ENCODE measurements at places on chromosomes 13 and 19.

- H3K27me3 ChIP-seq: no peaks in the 10 kb centered on the region
- H3K4me3 ChIP-seq: no peak overlapping the region
- DNase-seq: no peak
- H3K27ac ChIP-seq: no peak overlapping the region
- no peaks in the 10 kb centered on the region for H3K4me1 ChIP-seq
- no peaks in the 10 kb centered on the region for H3K36me3 ChIP-seq
Observed at GRCh38 chr13:41465898-41466320, 8.6 kb downstream of the RGCC start.

DNA sequence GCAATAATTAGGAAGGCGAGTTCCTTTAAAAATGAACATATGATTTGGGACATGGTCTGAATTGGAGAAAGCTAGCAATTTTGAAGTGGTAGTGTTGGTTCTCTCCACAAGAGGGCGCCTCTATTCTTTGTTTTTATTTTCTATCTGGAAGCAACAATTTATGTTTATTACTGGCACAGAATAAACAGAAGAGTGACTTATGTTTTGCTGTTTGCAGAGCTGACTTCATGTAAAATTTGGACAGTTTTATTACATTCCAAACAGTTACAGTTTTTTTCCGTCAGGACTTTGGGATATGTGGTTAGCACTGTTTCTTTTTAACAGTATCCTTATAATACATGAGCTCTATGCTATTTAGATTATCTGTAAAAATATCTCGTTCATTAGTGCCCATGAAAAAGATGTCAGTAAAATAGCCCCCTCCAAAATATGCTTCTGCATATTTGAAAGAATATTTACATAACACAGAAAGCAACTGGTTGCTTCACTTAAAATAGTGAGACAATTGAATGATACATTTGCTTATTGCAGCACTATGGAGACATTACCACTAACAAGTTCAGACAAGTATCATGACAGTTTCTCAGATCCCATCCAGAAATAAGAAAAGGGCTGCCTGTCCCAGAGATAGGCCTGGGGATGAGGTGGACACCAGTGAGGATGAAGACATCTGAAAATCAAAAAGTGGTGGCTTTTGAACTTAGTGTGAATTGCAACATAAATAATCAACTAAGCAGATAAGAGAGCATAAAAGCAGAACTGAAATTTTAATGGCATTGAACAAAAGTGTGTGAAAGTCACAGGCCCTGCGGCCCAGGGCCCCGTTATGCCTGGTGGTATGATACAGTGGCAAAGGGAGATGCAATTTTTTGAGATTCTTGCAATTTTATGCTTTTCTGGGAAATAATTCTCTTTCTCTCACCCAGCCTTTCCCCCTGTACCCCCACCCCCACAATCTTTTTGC lies 32.3 kb upstream of the FGF9 start:
- no peaks in the 10 kb centered on the region for H3K27me3 ChIP-seq
- no peaks in the 10 kb centered on the region for H3K36me3 ChIP-seq
- H3K4me3 ChIP-seq: no peak overlapping the region
- H3K27ac ChIP-seq: no peak overlapping the region
- no peak for DNase-seq

GRCh38 chr19:1845642-1846041 lies 2.6 kb downstream of the REXO1 start:
- peaks cover 37% of the 10 kb centered on the region for H3K4me1 ChIP-seq
- no peaks in the 10 kb centered on the region for H3K36me3 ChIP-seq
- DNase-seq: no peak
- H3K4me3 ChIP-seq: no peak overlapping the region

GRCh38 chr13:73482556-73482955 lies 423.8 kb downstream of the KLF5 start:
- H3K27ac ChIP-seq: no peak overlapping the region
- H3K4me1 ChIP-seq: no peaks in the 10 kb centered on the region
- H3K36me3 ChIP-seq: no peaks in the 10 kb centered on the region

DNA sequence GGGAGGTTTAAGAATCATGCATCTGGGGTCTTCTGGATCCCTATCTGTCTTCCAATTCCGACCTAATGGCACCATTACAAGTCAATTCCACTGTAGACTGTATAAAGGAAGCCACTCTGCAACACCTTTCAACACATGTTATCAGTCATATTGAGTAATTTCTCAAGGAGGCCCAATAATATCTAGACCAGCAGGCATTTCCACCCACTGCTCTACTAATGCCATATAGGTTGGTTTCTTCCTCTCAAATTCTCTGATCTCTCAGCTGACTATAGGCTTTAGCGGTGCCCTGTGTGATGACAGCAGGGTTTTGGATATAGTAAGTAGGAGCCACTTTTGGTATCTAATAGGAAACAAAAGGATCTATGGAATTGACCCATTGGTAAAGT lies 12.4 kb upstream of the ITM2B start:
- no peaks in the 10 kb centered on the region for H3K27me3 ChIP-seq
- no peaks in the 10 kb centered on the region for H3K4me1 ChIP-seq
- no peaks in the 10 kb centered on the region for H3K36me3 ChIP-seq
- H3K4me3 ChIP-seq: no peak overlapping the region

DNA sequence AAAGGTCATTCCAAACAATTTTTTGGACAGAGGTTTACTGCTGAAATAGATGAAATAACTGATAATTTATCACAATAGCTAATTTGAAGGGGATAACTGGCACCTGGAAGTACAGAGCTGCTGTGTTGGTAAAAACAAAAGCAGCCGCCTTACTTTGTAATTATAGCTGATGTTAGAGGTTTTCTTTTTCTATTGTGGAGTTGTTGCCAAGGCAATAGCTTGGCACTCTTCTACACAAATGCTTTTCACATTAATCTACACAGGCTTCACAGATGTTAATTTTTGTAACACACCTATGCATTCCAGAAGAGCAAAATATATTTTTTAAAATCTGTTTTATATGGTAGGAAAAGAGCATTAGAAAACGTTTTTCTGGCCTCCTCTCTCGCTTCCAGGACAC lies 56.9 kb downstream of the LACC1 start:
- no peaks in the 10 kb centered on the region for H3K27me3 ChIP-seq
- H3K4me3 ChIP-seq: no peak overlapping the region
- DNase-seq: no peak
- H3K4me1 ChIP-seq: no peaks in the 10 kb centered on the region
- H3K27ac ChIP-seq: peak overlapping the region; percentile 60

DNA sequence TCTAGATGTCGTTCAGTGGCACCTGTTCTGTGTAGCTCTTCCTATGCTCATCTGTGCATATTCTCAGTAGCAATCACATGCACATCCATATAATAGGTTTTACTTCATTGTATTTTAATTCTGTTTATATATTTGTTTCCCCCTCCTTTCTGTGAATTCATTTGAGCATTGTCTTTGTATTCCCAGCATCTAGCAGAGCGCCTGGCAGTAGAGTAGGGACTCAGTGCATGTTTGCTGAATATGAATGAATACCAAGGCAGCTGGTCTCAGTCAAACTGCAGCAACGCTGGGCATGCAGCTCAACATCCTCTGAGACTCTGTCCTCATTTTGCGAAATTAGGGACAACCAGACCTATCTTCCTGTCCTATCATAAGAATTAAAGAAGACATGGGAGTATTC lies 330.1 kb downstream of the SPRY2 start:
- no peaks in the 10 kb centered on the region for H3K27me3 ChIP-seq
- H3K4me3 ChIP-seq: no peak overlapping the region
- no peak for DNase-seq
- no peak overlapping the region for H3K27ac ChIP-seq

GRCh38 chr19:43798546-43799409 lies 3.5 kb downstream of the LYPD5 start:
- H3K4me3 ChIP-seq: peak overlapping the region; percentile 12
- H3K27ac ChIP-seq: no peak overlapping the region
- H3K4me1 ChIP-seq: peaks cover 5% of the 10 kb centered on the region
- H3K36me3 ChIP-seq: no peaks in the 10 kb centered on the region

- no peaks in the 10 kb centered on the region for H3K36me3 ChIP-seq
- peak overlapping the region; percentile 73 for H3K4me3 ChIP-seq
- H3K27me3 ChIP-seq: no peaks in the 10 kb centered on the region
Observed at GRCh38 chr13:19864746-19865309, 1.4 kb upstream of the ZMYM5 start.

DNA sequence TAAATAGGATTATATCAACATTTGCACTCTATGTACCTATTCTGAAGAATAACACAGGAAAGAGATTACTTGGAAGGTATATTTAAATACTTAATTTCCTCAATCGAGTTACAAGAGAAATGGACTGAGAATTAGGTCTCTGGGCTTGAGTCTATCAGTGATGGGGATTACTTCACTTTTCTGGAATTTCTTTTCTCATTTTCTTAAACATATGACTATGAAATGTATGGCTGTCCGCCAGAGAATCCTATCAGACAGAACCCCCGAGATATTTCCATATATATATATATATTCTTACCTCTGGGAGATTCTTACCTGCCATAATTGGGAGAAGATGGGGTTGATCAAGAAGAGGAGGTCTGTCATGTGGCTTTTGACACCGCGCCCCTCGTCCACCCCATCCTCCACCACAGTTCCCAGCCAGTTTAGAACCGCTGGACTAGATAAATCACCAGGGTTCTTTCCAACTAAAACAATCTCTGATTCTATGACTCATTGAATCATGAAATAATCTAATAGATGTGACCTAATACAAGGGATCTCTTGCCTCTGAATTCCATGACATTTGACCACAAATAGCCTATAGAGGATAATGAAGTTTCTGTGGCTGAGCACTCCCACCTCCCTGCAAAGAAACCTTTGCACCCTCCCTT lies 231.3 kb downstream of the TBC1D4 start:
- DNase-seq: no peak
- H3K27me3 ChIP-seq: no peaks in the 10 kb centered on the region
- H3K27ac ChIP-seq: no peak overlapping the region
- H3K4me3 ChIP-seq: no peak overlapping the region
- H3K4me1 ChIP-seq: no peaks in the 10 kb centered on the region

- H3K36me3 ChIP-seq: no peaks in the 10 kb centered on the region
- no peak for DNase-seq
- no peak overlapping the region for H3K4me3 ChIP-seq
- no peak overlapping the region for H3K27ac ChIP-seq
Observed at GRCh38 chr13:66693656-66694055, 536.5 kb downstream of the PCDH9 start.

- no peaks in the 10 kb centered on the region for H3K4me1 ChIP-seq
- no peak overlapping the region for H3K4me3 ChIP-seq
- H3K27ac ChIP-seq: no peak overlapping the region
- H3K27me3 ChIP-seq: no peaks in the 10 kb centered on the region
- no peak for DNase-seq
Observed at GRCh38 chr13:102905905-102906771, 60.3 kb downstream of the ERCC5 start.

- no peak overlapping the region for H3K4me3 ChIP-seq
- DNase-seq: no peak
- no peaks in the 10 kb centered on the region for H3K4me1 ChIP-seq
- H3K27me3 ChIP-seq: no peaks in the 10 kb centered on the region
- H3K27ac ChIP-seq: no peak overlapping the region
Observed at GRCh38 chr13:91079176-91079575, 268.3 kb upstream of the MIR17HG start.

- H3K36me3 ChIP-seq: no peaks in the 10 kb centered on the region
- no peaks in the 10 kb centered on the region for H3K4me1 ChIP-seq
- H3K27me3 ChIP-seq: no peaks in the 10 kb centered on the region
- H3K4me3 ChIP-seq: no peak overlapping the region
- no peak overlapping the region for H3K27ac ChIP-seq
Observed at GRCh38 chr13:109331898-109332297, 454.5 kb downstream of the IRS2 start.

DNA sequence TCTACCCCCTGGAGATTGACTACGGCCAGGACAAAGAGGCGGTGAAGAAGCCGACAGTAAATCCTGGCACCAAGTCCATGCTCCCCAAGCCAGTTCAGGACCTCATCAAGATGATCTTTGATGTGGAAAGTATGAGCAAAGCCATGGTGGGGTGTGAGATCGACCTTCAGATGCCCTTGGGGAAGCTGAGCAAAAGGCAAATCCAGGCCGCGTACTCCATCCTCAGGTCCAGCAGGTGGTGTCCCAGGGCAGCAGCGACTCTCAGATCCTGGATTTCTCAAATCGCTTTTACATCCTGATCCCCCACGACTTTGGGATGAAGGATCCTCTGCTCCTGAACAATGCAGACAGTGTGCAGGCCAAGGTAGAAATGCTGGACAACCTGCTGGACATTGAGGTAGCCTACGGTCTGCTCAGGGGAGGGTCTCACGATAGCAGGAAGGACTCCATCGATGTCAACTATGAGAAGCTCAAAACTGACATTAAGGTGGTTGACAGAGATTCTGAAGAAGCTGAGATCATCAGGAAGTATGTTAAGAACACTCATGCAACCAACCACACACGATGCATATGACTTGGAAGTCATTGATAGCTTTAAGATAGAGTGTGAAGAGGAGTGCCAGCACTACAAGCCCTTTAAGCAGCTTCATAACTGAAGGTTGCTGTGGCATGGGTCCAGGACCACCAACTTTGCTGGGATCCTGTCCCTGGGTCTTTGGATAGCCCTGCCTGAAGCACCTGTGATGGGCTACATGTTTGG lies 24.0 kb upstream of the ANKRD10 start:
- no peaks in the 10 kb centered on the region for H3K36me3 ChIP-seq
- DNase-seq: no peak
- H3K4me1 ChIP-seq: no peaks in the 10 kb centered on the region
- no peaks in the 10 kb centered on the region for H3K27me3 ChIP-seq

DNA sequence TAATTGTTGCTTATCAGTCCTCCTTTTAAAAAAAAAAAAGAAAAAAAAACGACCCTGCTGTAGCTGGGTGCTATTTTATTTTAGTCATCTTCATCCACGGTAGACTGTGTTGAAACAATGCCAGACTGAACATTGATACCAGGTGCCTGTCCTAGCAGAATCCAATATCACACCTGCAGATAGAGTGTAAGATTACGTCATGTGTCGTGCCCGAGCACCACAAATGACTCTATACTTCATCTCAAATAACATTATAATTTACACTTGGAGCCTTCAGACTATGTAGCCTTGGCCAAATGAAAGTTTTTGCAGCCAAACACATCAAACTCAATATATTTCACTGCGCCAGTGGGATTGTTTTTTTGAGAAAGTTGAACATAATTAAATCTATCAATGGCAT lies 410.6 kb downstream of the FGF9 start:
- H3K27ac ChIP-seq: no peak overlapping the region
- no peaks in the 10 kb centered on the region for H3K4me1 ChIP-seq
- no peak for DNase-seq
- H3K36me3 ChIP-seq: no peaks in the 10 kb centered on the region
- H3K27me3 ChIP-seq: no peaks in the 10 kb centered on the region
- no peak overlapping the region for H3K4me3 ChIP-seq

- H3K27ac ChIP-seq: peak overlapping the region; percentile 82
- no peaks in the 10 kb centered on the region for H3K27me3 ChIP-seq
- H3K4me3 ChIP-seq: peak overlapping the region; percentile 71
Observed at GRCh38 chr13:110705356-110705825, 525 bp downstream of the CARS2 start.
